GM04504 (cell line): ENCODE measurements at places on chromosomes 6 and 20.

DNA sequence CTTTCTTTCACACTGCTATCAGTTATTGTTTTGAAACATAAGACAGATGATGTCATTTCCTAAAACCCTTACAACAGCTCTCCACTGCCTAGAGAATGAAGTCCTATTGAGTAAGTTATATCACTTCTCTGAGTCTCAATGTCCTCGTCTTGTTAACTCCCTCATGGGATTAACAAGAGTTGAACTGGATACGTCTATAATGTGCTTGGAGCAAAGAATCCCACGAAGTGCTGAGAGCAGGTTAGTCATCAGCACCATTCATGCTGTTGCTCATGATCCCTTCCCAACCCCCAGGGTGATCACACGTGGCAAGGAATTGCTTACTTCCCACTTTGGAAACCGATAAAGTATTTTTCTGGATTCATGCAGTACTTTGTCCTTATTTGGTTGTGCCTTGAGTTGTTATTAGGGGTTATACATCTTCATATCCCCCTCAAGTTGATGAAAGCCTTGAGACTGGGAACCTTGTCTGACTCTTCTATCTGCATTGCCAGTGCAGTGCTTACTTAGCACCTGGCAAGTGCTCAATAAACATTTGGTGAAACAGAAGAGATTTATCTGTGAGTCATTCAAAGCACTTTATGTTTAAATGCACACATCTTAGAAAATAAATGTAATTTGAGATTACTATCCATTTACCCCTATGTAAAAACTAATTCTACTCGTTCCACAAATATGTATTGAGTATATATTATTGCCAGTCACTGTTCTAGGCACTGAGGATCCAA is 487.5 kb downstream of the EPM2A start:
- DNase-seq, result peak; percentile 68

GRCh38 chr6:6704103-6705060 is 115.9 kb downstream of the LY86 start:
- no peak for DNase-seq

GRCh38 chr20:62737271-62737811 is 28.7 kb downstream of the NTSR1 start:
- DNase-seq, result no peak

- DNase-seq, result no peak
Observed at GRCh38 chr6:155791186-155791585, 335.5 kb upstream of the NOX3 start.

- DNase-seq, result peak; percentile 55
Observed at GRCh38 chr6:111564482-111564945, 41.2 kb downstream of the TRAF3IP2 start.

DNA sequence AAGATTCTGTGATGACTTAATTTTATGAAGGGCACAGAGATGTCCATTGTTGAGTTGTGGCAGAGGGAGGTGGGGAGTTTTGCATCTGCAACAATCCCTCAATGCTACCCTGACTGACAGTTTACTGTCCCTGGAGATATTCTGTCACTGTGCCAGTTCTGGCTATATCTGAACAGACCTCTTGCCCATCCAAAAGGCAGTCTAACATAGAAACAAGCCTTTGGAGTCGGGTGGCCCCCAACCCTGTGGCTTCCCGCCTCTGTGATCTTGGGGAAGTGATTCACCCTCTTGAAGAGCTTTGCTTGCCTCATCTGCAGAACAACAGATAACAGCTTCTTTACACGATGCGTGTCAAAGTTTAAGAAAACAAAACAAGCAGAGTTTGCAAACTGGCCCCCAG is 3.8 kb upstream of the E2F1 start:
- DNase-seq, result no peak

GRCh38 chr6:81938014-81938856 is 185.8 kb upstream of the TENT5A start:
- DNase-seq, result no peak

- no peak for DNase-seq
Observed at GRCh38 chr20:23631981-23632710, 5.6 kb downstream of the CST3 start.

- no peak for DNase-seq
Observed at GRCh38 chr6:143559051-143559660, 47.6 kb upstream of the FUCA2 start.

DNA sequence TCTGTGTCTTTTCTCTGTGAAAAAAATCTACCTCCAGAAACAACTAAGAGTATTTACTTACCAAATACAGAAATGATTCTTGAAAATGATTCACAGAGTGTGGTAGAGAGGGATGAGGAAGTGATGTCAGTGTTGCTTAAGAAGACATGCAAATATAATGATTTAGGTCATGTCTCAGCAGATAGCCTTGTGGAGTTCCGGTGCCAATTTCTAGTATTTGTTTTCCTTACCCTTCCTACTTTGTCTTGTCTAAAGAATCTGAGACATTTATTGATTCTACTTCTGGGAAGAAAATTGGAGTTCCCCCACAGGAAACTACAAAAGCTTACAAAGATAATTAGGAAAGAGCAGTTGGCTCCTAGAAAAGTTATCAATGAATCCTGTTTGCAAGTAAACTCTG is 68.8 kb downstream of the GJA1 start:
- no peak for DNase-seq

DNA sequence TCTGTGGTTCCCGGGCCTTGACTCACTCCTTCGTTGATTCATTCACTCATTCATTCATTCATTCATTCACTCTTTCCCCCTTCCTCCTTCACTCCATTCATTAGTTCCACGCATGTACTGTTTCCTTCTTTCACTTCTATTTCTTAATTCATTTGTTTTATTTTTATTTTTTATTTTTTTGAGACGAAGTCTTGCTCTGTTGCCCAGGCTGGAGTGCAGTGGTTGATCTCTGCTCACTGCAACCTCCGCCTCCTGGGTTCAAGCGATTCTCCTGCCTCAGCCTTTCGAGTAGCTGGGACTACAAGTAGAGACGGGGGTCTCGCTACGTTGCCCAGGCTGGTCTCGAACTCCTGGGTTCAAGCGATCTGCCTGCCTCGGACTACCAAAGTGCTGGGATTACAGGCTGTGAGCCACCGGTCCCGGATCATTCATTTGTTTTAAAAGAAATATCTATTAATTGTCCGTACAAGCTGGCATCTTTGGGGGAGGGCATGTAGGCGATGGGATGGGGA is 427 bp upstream of the NFKBIE start:
- no peak for DNase-seq

- DNase-seq, result peak; percentile 70
Observed at GRCh38 chr6:134553936-134554335, 236.0 kb upstream of the SGK1 start.

DNA sequence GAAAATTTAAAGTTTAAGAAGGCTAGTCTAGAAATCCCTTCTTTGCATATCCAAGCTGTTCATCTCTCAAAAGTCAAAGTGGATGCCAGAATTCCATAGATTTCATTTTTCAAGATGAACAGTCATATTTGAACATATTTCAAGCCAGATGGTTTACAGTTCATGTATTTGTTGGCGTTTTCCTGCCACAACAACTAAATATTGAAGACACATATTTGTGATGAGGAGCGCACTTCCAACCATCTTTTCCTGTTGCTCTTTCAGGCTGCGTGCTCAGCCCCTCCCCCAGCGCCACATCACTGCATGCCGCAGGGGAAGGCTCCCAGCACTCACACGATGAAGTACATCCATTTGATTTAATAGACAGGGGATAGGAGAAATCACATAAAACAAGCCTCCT is 5.9 kb upstream of the NOX3 start:
- no peak for DNase-seq

DNA sequence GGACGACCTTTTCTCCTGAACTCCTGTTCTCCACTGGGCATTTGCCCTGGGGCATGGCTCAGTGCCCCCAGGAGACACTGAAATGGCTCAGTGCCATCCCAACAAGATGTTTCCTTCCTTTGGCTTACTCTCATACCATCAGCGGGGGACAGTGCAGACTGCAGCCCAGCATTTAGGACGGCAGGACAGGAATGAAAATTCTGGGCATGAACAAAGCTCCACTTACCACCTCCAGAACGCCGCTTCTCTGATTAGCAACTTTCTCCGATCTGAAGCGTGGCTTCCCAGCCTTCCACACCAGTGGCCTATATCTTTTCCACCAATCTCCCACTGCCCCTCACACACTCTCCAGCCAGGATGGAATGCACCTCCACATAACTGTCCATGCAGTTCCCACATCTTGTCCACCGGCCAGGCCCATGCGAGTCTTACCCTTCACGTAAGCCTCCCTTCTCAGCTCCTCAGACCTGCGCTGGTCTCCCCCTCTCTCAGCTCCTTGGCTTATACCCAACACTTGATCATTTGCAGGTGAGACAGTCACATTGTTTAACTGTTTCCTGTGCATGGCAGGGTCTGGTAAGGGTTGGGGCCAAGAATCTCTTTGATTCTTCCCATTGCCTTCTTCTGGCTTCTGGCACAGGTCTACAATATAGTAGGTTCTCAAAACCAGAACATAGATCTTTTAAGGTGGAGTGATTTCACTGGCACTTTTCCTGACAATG is 114.5 kb downstream of the FYN start:
- DNase-seq, result no peak

DNA sequence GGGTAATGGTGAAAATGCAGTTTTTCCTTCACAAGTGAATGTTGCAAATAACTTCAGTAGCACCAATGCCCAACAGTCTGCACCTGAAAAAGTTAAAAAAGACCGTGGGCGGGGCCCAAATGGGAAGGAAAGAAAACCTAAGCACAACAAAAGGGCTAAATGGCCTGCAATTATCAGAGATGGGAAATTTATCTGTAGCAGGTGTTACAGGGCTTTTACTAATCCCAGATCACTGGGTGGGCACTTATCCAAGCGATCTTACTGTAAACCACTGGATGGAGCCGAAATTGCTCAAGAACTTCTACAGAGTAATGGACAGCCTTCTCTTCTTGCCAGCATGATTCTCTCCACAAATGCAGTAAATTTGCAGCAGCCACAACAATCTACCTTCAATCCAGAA is 64.8 kb upstream of the SMIM8 start:
- DNase-seq, result no peak

GRCh38 chr6:135300576-135300975 is 119.5 kb downstream of the MYB start:
- DNase-seq, result no peak

- no peak for DNase-seq
Observed at GRCh38 chr6:938916-939315, 246.0 kb upstream of the EXOC2 start.

DNA sequence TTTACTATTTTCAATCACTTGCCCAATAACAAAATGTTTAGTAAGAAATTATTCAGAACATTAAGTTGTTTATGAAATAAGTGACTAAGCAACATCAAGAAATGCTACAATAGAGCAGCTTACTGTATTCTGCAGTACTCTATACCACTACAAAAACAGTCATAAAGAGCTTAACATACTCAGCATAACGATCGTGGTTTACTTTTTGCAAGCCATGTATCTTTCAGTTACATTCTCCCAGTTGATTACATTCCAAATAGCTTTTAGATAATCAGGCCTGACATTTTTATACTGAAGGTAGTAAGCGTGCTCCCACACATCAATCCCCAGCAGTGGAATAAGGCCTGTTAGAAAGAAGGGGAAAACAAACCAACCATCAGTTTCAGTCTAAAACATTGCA is 10.7 kb downstream of the SOD2 start:
- no peak for DNase-seq

DNA sequence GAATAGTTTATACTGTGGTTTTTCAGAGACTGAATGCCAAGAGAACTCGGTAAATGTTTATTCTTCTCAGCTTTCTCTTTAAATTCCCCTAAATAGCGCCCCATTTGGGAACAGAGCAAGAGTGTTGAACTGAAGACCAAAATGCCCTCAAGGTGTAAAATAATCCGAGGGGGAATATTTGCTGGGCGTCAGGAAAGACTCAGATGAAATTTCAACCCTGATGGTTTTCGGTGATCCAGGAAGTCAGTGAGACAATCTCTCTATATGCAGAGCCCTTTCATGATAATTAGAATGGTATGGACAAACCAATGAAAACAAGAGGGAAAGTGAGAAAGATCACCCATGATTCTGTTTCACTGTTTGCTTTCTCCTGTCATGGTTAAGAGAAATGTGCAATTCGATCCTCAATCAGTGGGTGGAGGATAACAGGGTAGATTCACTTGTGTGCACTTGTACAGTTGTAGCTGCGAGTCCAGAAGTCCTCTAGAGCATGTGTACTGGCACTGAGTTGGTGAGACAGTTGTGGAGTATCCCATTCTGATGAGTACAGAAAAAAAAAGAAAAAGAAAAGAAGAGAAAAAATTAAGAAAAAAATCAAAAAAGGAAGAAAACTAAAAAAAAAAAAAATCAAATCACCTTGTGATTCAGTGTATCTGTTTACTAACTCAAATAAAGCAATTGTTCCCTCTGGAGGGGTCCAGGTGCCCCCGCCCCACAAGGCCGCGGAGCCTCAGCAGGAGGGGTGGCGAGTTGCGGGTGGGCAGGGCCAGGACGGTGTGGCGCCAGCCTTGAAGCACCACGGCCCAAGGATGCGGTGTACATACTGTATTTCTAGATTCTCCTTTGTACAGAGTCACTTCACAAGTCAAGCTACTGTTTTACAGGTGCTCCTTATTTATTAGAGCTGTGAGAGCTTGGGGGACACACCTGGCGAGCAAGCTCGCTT is 164.9 kb downstream of the SCML4 start:
- DNase-seq, result no peak

- no peak for DNase-seq
Observed at GRCh38 chr6:15341311-15342001, 95.6 kb downstream of the JARID2 start.

GRCh38 chr6:64777941-64778785 is 928.9 kb downstream of the EYS start:
- no peak for DNase-seq

DNA sequence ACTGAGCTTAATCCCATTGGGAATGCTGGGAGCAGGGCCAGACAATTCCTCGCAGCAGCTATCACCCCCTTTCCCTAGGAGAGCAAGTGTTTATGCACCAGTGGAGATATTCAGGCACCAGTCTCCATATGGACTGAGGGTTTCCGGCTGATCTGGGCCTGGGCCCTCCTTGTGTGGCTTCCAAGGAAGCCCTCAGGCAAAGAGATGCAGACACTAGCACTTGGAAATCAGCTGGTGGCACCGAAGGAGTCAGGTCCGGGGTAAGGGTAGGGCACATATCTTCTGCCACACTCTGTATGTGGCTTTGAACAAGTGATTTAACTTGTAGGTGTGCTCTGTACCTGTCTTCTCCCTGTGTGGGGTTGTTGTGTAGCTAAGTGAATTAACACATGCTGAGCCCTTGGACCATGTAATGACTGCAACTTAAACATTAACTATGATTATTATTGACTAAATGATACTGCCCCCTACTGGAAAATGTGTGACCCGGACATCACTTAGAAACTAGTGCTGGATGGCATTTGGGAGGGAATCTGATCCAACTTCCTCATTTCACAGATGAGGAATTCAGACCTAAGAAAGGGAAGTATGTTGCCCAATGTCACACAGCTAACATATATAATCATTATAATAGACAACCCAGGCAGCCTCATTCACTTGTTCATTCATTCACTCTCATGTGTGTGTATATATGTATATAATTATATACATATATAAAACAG is 19.3 kb upstream of the WFDC2 start:
- DNase-seq, result no peak
